ENCODE measurements at places on chromosomes 7 and 10.

GRCh38 chr10:95536017-95536416, 25.2 kb downstream of the SORBS1 start:
- no peak for DNase-seq

DNA sequence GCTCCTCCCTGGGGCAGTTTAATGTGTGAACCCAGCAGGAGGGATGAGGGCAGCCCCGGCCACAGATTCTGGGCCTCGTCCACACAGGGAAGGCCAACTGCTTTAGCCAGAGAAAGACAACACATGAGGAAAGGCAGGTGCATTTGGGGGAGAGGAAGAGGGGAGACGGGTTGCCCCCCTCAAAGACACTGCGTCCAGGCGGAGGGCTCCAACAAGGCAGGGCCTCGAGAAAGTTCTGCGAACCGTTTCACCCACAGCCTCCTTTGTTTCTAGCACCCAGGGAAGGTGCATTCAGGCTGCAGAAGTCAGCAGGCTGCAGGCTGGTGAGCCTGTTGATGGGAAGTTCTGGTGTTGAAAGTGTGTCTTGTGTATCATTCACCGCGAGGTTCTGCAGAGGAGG, 10.1 kb downstream of the FOXL3 start:
- no peak for DNase-seq

DNA sequence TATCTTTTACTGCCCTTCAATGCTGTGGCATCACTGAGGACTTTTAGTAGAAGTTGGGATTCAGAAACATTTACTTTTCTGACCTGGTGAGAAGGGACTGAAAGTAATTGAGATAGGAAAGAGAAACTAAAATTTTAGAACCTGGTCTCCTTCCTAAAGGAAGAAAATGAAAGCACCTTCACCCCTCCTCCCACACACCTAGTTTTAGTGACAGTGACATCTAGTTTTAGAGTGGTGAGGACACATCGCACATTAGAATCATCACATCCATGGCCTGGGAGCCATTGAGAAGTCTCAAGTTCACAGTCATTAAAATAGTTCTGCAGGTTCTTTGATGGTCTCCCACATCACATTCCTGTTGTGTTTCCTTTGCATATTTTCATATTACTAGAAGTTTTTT, 16.1 kb downstream of the TAS2R41 start:
- no peak for DNase-seq

DNA sequence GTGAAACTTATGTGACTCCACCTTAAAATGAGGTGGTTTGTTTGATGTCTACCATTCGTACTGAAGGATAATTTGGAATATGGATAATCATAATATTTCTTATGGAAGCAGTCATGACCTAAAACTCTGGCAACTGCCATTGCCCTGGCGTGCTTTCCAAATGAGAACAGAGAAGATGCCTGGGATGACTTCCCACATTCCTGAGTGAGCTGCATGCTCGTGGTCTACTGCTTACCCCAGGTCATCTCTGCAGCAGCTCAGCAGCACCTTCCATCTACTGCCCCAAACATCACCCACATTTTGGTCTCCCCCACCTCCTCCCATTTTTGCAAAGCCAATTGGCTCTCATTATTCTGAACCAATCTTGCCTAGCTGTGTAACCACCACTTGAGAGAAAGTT, 40.1 kb downstream of the LYZL1 start:
- DNase-seq: no peak

DNA sequence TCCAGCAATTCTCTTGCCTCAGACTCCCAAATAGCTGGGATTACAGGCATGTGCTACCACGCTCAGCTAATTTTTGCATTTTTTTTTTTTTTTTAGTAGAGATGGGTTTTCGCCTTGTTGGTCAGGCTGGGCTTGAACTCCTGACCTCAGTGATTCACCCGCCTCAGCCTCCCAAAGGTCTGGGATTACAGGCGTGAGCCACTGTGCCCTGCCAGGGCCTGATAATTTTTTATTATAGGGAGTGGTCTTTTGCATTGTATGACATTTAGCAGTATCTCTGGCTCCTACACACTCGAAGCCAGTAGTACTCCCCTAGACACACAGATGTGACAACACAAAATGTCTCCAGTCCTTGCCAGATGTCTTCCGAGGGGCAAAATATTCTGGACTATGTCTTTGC, 124.0 kb downstream of the DKK1 start:
- no peak for DNase-seq

DNA sequence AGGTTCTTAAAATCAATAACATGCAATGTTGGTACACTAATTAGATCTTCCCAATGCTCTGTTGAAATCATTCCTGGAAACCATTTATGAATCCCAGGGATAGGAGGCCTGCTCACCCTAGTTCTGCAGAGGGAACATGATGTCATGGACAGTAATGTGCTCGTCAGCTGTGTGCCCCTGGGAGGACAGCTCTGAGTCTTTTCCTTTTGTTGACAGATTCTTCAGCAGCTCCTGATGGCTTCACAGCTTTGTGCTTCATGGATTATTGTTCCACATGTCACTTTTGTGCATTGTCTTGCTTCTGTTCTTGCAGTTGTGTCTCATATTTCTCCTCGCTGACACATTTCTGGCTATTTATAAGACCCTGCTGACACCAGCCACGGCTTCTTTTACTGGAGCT, 367.5 kb downstream of the CCSER2 start:
- DNase-seq: no peak

Data from activated naive CD8-positive, alpha-beta T cell treated with anti-CD3 and anti-CD28 coated beads, Interleukin-2, amount 50 U/mL, for 24 hours (primary cell).